ENCODE measurements at places on chromosomes 2 and 18.

DNA sequence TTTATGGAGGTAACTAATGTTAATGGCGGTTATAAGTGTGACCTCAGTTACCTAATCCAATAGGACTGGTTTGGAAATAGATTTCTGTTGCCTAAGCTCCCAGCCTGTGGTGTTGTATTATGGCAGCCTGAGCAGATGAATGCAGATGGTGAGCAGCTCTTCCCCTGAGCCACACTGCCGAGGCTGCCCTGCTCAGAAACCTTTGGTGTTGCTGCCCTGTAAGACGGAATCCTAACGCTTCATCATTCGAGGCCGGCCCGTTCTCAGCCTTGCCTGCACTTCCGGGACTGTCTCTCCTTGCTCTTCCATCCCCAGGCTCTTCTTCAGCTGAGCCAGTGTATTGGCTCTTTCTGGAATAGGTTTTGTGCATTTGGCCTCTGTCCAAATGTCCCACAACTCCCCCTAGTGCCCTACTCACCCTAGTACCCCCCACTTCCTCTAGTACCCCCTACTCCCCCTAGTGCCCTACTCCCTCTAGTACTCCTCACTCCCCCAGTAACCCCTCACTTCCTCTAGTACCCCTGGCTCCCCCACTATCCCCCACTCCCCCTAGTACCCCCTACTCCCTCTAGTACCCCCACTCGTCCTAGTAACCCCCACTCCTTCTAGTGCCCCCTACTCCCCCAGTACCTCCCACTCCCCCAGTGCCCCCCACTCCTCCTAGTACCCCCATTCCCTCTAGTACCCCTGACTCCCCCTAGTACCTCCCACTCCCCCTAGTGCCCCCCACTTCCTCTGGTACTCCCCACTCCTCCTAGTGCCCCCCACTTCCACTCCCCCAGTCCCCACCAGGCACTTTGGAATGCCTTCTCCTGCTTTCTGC lies 106.0 kb upstream of the TAF1B start:
- DNase-seq = peak; percentile 46

- DNase-seq = no peak
Measured at GRCh38 chr2:237345411-237345810, 68.6 kb downstream of the COL6A3 start.

DNA sequence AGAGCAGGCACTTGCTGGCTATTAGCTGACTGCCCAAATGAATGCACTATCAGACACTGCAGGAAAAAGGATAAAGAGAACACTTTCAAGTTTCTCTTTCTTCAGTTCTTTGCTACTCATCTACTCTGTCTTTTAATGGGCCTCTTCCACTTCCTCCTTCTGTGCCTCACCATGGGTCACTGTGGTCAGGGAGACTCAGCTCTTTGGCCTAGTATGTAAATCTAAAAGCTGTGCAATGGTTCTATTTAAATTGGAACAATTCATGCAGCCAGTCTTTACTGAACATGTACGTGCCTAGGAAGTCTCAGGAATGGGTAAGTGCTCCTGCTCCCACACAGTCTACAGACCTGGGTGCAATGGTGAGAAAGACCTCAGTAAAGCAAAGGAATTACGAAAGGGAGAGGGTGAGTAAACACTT lies 79.1 kb upstream of the DNMT3A start:
- DNase-seq = peak; percentile 77

GRCh38 chr2:88765154-88765888 lies 73.8 kb downstream of the RPIA start:
- DNase-seq = peak; percentile 96

DNA sequence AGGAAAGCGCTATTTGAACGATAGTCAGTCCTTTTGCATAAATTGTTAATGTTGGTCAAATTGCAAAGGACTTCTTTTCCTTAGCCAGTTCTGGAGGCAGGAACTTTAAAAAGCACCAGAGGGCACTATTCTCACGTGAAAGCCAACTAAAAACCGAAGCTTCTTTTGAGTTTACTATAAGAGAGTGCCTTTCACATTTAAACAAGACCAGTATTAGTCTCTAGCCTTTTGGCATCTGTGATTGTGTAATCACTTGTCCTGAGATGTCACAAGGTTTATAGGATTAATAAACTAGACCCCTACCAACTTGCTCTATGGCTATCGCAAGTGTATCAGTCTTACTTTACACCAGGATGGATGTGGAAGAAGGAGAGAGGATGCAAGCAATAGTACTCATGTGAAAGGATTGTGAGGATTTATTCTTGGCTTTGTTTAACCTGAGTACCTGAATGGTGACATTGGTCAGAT lies 14.4 kb upstream of the STAT4 start:
- peak; percentile 28 for DNase-seq

GRCh38 chr2:157777427-157777826 lies 98.7 kb downstream of the ACVR1 start:
- DNase-seq = peak; percentile 48

DNA sequence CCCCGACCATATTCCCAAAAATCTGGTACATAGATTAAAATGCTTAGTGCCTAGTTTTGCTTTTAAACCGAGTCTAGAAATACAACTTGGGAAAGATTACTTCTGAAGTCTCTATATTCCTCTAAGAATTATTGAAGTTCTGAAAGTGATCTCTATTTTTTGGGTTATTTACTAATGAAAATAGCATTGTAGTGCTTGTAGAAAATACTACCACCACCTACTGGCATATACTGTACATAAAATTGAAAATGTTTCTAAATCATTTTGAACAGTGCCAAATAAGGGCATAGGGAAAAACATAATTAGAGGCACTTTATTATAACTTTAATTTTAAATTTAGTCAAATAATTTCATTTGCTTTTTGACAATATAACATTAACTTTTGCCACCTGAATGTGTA lies 1399.6 kb upstream of the ZEB2 start:
- no peak for DNase-seq

DNA sequence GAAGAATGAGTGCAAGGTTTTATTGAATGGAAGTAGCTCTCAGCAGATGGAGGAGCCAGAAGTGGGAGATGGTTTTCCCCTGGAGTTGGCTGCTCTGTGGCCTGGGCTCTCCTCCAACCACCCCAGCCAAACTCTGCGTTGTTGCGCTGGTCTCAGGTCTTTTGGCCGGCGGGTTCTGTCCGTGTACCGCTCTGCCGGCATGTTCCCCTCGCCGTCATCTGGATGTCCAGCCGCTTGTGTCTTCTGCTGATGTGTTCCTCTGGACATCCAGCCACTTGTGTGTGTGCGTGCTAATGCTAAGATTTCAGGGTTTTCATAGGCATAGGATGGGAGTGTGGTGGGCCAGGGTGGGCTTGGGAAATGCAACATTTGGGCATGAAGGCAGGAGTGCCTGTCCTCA lies 1311.3 kb upstream of the TMEFF2 start:
- DNase-seq = no peak

- no peak for DNase-seq
Measured at GRCh38 chr2:64485331-64485730, 31.4 kb downstream of the LGALSL start.

DNA sequence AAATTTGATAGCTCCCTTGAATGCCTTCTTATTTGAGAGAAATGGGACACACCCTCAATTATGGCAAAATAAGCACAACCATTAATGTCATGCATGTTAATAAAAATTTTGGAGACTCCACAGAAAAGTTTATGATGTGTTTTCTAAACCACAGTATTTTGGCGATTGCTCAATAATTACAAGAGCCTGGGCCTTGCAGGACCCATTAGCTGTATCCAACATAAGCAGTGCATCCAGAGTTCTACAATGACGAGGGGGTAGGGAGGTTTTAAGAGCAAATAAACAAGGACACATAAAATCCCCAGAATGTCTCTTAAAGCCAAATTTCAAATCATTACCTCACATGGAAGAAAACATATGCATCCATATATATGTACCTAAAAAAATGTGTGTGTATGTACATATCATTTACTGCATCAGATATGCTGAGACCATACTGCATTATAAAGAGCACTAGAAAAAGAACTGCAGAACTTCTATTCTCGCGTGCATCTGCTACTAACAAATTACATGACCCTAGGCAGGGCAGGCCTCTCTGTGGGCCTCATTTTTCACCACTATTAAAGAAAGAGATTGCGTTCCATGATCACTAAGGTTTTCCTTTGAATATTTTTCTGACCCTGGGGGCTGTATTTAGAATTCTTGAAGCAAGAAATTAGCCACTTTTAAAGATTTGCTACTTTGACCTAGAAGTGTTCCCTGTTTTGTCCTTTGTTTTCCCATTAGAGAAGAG lies 38.0 kb downstream of the CMPK2 start:
- no peak for DNase-seq

DNA sequence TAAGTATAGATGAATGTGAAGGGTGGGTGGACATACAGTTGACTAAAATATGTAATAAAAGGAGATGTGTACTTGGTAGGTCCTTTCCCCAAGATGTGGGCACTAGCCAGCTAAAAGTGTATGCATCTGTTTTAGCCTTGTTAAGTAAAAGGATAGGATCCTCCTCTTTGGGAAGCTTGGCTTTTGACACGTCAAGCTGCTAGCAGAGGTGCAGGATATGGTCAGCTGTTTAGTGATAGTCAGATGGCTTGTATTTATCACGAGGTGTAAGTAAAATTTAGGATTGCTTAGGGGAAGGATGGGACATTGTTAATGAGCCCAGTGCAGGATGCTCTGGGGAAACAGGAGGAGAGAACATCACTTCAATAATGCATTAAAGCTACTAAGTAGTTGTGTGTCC lies 1.5 kb downstream of the MFSD6 start:
- DNase-seq = no peak

- no peak for DNase-seq
Measured at GRCh38 chr2:33496726-33497125, 20.3 kb downstream of the RASGRP3 start.

GRCh38 chr2:217430916-217431576 lies 571.2 kb upstream of the TNP1 start:
- no peak for DNase-seq

DNA sequence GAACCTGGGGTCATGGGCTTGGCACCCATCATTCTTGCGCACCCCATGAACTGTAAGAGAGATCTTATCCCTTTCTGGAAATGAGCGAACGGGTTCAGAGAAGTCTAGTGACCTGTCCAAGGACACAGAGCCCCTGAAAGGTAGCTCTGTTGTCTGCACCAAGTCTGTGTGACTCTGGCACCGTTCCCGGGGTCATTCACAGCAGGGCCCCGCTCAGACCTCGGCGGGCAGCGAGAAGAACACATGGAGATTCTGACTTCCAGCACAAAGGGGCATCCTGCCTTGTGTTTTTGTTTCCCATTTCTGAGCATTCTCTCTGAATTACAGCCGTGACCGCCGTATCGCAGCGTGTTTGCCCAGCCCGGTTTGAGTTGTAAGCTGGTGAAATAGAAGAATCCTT lies 231.7 kb downstream of the KLHL29 start:
- no peak for DNase-seq

DNA sequence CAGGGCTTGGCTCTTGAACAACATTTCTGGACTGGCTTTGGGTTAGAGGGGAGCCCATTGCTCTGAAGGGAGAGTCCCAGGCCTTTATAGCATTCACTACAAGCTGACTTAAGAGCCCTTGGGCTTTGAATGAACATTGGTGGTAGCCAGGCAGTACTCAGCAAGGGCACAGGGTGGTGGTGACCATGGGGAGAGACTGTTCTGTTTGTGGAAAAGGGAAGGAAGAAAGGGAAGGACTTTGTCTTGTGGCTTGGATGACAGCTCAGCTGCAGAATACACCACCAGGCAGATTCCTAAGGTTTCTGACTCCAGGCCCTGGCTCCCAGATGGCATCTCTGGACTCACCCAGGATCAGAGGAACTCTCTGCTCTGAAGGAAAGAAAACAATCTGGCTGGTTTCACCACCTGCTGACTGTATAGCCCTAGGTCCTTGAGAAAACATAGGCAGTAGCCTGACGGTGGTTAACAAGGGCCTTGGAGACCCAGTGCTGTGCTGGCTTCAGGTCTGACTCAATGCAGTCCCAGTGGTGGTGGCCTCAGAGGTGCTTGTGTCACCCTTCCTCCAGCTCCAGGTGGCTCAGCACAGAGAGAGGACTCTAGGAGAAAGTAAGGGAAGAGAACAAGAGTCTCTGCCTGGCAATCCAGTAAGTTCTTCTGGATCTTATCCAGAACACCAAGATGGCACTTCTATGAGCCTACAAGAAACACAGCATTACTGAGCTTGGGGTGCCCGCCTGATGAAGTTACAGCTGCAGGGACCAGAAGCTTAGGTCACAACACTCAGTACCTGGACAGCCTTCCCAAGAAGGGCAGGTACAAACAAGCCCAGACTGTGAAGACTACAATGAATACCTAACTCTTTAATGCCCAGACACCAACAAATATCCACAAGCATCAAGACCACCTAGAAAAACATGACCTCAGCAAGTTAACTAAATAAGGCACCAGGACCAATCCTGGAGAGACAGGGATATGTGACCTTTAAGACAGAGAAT lies 16.4 kb upstream of the ABCB11 start:
- DNase-seq = no peak

GRCh38 chr2:186853951-186854350 lies 5.0 kb upstream of the ZSWIM2 start:
- no peak for DNase-seq

GRCh38 chr2:102422910-102423309 lies at the start of gene IL18RAP:
Gene IL18RAP, plus strand, starts transcription at chr2:102423160. Its CDS starts 118 bp downstream, at chr2:102423278.
- no peak for DNase-seq

- no peak for DNase-seq
Measured at GRCh38 chr2:70960833-70961647, 17.4 kb upstream of the ANKRD53 start.

- no peak for DNase-seq
Measured at GRCh38 chr2:218536804-218537494, 31.2 kb downstream of the USP37 start.

DNA sequence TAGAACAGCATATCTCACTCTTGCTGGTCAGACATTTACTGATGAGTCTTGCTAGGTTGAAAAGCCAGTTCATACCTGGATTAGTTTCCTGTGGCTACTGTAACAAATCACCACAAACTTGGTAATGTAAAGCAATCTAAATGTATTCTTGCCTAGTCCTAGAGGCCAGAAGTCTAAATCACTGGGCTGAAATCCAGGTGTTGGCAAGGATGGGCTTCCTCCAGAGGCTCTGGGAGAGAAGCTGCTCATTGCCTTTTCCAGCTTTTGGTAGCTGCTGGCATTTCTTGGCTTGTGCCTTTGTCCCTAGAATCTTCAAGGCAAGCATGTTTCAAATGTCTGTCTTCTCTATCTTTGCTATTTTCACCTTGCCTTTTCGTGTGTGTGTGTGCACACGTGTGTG lies 62.3 kb upstream of the MAP4K3 start:
- DNase-seq = no peak

GRCh38 chr2:171320208-171320621 lies 113.6 kb downstream of the METTL8 start:
- DNase-seq = peak; percentile 56

DNA sequence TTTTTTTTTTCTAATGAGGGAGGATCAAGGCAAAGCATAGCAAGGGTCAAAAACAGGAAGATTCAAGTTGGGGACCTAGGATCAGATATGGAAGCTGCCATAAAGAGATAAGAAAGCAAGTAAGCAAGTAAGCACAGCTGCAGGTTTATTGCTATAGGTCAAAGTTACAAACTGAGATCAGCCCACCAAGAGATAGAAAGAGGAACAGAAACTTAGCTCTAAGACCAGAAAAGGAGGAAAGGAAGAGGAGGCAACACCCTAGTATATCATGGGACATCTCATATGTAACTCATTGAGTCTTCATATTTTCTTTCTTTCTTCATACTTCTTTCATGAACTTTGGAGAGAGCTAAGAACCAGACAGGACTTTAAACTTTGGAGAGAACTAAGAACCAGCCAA lies 295.9 kb upstream of the CRIM1 start:
- peak; percentile 53 for DNase-seq

- peak; percentile 4 for DNase-seq
Measured at GRCh38 chr2:118661179-118661578, 186.3 kb downstream of the EN1 start.

- DNase-seq = no peak
Measured at GRCh38 chr2:117693651-117694050, 120.8 kb upstream of the DDX18 start.
